ENCODE measurements at places on chromosomes 3 and 15.

DNA sequence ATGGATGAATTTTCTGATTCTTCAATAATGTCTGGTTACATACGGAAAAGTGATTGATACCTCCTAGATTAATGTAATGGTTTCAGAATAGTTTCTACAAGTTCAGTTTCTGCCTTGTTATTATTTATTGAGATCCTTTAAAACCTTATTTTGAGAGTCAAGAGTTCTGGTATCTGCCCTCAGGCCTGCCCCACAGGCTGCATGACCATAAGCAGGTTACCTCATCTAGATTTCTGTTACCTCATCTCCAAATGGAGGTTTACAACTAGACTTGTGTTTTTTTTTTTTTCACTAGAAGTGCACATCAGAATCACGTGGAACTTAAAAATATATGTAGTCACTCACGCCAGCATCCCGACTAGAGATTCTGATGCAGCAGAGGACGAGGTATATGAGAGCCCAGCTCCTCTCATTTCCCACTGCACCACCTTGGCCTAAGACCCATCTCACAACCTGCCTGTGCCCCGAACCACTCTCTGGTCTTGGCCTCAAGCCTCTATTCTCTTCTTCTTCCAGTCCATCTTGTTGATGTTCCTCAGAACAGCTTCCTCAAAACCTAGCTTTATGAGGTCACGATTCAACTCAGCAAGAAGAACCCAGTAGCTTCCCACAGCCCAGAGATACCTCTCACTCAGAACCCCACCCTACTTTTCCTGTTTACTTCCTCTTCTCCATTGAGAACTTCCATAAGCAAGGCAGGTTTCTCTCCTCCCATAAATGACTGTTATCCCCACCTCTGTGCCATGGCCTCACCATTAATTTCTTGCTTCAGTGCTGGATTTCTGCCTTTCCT, 353.4 kb downstream of the CHST2 start:
- no peak for DNase-seq
- no peak overlapping the region for H3K27ac ChIP-seq
- H3K36me3 ChIP-seq: no peaks in the 10 kb centered on the region
- H3K4me3 ChIP-seq: no peak overlapping the region

- DNase-seq: no peak
- H3K4me3 ChIP-seq: no peak overlapping the region
- H3K27ac ChIP-seq: no peak overlapping the region
- H3K36me3 ChIP-seq: no peaks in the 10 kb centered on the region
Observed at GRCh38 chr3:89266074-89266473, 158.7 kb downstream of the EPHA3 start.

- no peaks in the 10 kb centered on the region for H3K36me3 ChIP-seq
- no peaks in the 10 kb centered on the region for H3K27me3 ChIP-seq
- H3K4me3 ChIP-seq: no peak overlapping the region
Observed at GRCh38 chr3:180626844-180627243, 24.9 kb downstream of the TTC14 start.

- no peak overlapping the region for H3K4me3 ChIP-seq
- no peaks in the 10 kb centered on the region for H3K36me3 ChIP-seq
- H3K27ac ChIP-seq: no peak overlapping the region
- no peak for DNase-seq
Observed at GRCh38 chr3:117572786-117573185, 863.2 kb downstream of the TUSC7 start.

DNA sequence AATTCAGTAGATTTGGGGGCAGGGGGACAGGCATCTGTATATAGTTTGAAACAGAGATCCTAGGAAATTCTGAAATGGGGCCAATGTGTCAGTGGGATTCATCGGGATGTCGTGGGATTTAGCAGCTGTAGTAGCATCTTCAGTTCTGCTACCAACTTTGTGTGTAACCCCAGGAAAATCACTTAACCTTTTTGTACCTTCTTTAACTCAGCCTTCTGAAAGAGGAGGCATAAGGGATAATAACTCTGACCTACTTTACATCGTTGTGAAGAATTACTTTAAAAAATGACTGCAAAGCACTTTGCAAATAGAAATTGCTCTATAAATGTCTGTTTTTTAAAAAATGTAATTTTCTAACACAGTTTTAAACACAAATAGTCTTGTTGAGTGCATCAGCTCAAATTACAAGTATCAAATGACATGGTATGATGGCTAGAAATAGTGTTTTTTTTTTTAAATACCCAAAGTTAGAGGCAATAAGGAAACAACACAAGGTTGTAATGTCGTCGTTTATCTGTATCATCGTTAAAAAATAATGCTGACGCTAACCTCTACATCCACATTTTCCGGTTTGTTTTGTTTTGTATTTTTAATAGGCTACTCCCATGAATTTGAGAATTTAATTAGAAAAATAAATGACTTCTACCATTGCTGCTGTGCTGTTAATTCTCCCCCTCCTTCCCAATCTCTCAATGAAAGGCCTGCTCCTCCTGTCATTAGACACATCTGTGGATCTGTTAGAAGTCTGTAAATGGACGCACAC, 338.5 kb downstream of the PTPRG start:
- H3K4me3 ChIP-seq: no peak overlapping the region
- peaks cover 5% of the 10 kb centered on the region for H3K4me1 ChIP-seq
- H3K27ac ChIP-seq: no peak overlapping the region
- no peak for DNase-seq
- H3K27me3 ChIP-seq: no peaks in the 10 kb centered on the region

DNA sequence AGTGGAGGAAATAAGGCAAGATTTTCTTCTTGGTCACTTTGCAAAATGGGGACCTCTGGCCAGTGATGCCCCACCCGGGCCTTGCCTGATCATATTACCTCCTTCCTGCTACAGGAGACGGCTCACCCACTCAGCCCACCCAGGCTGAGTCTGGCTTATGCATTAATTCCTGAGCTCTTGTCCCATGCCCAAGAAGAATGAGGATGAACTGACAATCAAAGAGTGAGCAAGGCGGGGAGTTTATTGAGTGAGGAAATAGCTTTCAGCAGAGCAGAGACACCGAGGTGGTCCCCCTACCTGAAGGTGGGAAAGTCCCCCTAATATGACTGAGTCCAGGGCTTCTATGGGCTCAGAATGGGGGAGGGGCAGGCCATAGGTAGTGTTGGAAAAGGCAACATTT, 107.5 kb downstream of the EOMES start:
- no peak overlapping the region for H3K27ac ChIP-seq
- H3K4me3 ChIP-seq: no peak overlapping the region
- H3K4me1 ChIP-seq: no peaks in the 10 kb centered on the region
- no peaks in the 10 kb centered on the region for H3K27me3 ChIP-seq
- no peak for DNase-seq
